ENCODE measurements at places on chromosomes 3 and 15.
A peak's percentile ranks its signal among the peaks of the same experiment; 100 is the strongest.

- no peak for DNase-seq
Measured at GRCh38 chr3:128408693-128409623, 57.7 kb downstream of the DNAJB8 start.

DNA sequence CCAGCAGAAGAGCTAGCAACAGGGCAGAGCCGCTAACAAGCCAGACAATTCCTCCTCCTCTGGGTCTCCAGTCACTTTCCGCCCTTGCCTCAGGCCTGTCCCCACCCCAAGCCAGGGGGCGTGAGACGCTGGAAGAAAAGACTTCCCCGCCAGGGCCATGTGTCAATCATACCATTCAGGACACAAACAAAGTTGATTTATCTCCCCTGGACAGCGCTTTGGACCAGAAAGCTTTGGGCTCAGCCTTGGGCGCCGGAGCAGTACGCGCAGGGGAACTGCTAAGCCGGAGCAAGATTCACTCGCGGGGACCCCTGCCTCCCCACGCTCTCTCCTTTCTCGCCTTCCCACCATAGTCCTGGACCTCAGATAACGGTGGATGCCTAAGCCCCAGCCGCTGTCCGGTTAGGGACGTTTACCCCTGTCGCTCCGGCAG is 479 bp downstream of the LRRC2 start:
- peak; percentile 16 for DNase-seq

DNA sequence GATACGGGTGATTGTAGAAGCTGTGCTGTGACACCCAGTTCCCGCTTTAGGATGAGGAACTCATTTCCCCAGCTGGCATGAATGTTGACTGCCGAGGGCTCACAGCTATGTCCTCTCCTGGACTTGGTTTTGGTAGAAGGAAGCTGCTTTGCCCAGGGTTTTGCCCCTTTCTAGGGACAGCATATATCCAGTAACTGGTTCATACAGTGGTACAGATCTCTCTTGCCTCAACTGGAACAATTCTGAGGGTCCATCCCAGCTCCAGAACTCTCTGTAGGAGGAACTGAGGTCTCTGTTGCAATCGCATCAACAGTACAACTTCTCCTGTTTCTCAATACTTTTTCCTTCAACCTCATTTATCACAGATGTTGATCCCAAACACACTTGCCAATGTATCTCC is 54.5 kb upstream of the FNDC3B start:
- DNase-seq = no peak

GRCh38 chr15:47477341-47477740 is 240.0 kb upstream of the SEMA6D start:
- DNase-seq = no peak

DNA sequence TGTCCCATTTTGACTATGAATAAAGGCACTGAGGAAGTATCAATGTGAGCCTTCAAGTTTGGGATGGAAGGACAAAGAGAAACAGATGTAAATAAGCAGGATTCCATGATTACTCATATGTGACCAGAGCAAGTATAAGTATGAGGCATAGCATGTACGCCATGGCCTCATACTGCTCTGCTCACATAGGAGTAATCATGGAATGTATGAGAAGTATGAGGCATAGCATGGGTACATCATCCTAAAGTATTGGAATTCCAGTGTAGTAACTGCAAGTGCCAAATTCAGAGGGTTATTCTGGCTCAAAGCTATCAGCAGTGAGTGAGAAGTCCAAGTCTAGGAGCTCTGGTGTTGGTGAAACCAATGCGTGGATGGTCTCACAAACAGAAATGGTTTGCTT is 81.2 kb upstream of the WDR72 start:
- no peak for DNase-seq

DNA sequence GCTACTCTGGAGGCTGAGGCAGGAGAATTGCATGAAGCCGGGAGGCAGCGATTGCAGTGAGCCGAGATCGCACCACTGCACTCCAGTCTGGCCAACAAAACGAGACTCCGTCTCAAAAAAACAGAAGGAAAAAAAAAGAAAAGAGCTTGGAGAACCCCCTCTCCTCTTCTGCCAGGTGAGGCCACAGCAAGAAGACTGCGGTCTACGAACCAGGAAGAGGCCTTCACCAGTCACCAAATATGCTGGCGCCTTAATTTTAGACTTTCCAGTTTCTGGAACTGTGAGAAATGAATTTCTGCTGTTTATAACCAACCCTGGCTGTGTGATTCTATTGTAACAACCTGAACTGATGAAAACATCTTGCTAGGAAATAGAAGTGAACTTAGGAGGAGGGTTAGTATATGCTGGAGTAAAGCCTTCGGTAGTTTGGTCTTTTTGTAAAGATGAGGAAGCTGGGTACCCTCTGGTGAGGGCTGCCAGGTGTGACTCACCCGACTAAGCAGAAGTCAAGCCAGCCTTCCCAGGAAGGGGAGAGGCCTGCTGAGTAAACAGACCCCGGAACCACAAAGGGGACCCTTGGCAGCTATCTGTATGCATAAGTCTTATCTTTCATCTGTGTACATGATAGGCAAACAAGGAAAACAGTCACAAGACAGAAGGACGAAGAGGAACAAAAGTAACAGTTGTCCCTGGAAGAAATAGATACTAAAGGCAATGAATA is 78.7 kb downstream of the KLF13 start:
- peak; percentile 22 for DNase-seq

- no peak for DNase-seq
Measured at GRCh38 chr3:106392915-106393314, 524.1 kb upstream of the CBLB start.

DNA sequence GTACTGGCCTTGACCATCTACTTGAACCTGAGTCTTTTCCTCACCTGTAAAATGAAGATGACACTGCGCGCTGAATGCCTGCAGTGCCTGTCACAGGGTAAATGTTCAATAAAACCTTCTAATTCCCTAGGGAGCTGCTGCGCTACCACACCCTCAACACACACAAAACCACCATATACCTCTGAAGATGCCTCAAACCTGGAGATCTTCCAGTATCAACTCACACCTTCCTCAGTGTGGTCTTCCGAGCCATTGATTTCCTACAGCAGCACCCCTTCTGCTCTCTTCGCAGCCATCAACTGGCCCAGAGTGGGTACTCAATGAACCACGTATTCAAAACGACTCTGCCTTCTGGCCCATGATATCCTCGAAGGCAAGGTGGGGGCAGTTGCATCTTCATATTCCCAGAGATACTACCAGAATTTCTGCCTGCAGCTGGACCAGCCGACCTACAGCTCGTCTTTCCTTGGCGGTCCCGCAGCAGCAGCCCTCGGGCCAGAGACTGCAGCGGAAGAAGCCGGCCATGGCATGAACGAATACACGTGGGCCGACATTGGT is 695 bp downstream of the RPL32 start:
- DNase-seq = no peak

DNA sequence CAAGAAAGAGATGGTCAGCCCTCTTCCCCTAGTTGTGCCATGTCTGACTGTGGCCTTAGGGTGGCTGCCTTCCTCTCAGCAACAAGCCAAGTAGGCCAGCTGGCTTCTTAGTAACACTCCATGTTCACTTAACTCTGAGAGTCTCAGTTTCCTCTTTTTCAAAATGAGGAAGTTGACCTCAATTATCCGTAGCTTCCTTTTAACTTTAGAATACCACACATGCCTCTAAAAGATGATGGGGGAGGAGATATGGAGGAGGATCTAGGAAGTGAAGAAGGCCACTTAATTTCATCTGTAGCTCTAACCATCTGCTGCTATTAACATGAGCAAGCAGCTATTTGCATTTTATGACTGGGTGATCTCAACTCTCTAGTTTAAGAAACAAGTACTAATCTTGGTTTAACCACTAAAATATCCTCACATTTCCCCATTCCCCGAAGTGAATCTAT is 32.9 kb downstream of the CD200R1L start:
- no peak for DNase-seq

- DNase-seq = no peak
Measured at GRCh38 chr3:15631426-15632211, 30.1 kb downstream of the BTD start.

DNA sequence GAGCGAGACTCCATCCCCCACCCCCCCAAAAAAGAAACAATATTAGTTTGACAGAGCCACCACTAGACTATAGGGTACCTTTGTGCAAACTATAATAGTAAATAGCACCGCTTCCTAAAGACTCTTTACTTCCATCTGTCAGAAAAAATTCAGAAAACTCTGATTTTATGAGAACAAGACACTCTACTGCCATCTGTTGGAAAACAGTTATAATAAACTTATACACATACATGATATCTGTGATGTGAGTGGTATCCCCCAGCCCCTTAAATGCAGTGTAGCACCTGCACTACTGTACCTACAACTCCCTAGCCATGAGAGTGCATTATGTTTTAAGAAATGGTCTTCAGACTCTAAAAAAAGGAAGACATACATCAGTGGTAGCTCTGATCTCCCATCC is 47.1 kb upstream of the CTDSPL start:
- peak; percentile 18 for DNase-seq

All from SW480 (cell line).